Ovary (tissue), 10 donors: ENCODE measurements at places on chromosomes 3 and 15. TPM values are rescaled to one million over a fixed set of nuclear protein-coding genes. Genes with fewer than 3 reads are reported as not detected.

GRCh38 chr3:185924375-185924774, 13.4 kb downstream of the TRA2B start:
- DNase-seq = no peak
- no peak overlapping the region for H3K4me3 ChIP-seq
- H3K27me3 ChIP-seq = no peaks in the 10 kb centered on the region
- H3K36me3 ChIP-seq = no peaks in the 10 kb centered on the region
- peaks cover 12% of the 10 kb centered on the region for H3K4me1 ChIP-seq

DNA sequence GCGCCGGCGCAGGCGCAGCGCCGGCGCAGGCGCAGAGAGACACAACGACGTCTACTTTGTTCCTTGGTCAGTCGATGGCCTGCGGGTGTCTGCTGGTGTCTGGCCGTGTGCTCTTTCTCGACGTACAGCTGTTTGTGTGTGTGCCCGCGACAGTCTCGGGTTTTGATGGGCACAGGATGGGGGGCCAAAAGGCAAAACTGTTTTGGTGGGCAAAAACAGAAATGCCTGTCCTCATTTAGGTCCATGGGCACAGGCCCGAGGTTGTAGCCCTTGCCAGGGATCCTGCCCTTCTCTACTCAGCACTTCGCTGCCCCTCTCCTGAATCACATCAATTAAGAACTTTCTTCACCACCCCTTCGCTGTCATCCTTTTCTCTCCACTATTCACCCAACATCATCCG, 184.8 kb upstream of the CHL1 start:
- no peak overlapping the region for H3K27ac ChIP-seq
- H3K4me3 ChIP-seq = no peak overlapping the region

PRTG gene
- polyA plus RNA-seq = 1.2 TPM

ACOX2 gene
- 57.7 TPM for polyA plus RNA-seq

ADIPOQ gene
- 6.0 TPM for polyA plus RNA-seq

SLC25A36 gene
- 34.7 TPM for polyA plus RNA-seq

GRCh38 chr15:25770031-25770430, 93.1 kb downstream of the ATP10A start:
- DNase-seq = no peak
- no peak overlapping the region for H3K4me3 ChIP-seq
- no peaks in the 10 kb centered on the region for H3K27me3 ChIP-seq
- H3K36me3 ChIP-seq = no peaks in the 10 kb centered on the region

DNA sequence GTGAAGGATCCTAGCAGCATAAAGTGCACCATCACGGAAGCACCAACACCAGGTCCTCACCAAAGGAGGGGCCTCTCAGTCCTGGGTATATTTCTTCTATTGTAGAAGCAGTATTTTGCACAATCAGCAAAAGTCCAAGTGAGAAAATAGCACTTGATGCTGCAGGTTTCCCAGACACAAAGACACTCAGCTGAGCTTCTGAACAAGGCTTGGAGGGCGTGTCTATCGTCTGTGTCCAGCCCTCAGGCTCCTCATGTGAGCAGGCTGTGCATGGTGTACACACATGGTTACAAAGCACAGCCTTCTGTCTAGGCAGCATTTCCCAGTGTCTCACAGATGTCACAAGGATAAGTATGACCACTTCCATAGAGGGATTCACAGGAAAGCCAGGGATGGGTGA, 98.3 kb upstream of the SPATA12 start:
- DNase-seq = no peak
- no peaks in the 10 kb centered on the region for H3K27me3 ChIP-seq
- H3K4me1 ChIP-seq = peaks cover 2% of the 10 kb centered on the region
- no peak overlapping the region for H3K4me3 ChIP-seq

DNA sequence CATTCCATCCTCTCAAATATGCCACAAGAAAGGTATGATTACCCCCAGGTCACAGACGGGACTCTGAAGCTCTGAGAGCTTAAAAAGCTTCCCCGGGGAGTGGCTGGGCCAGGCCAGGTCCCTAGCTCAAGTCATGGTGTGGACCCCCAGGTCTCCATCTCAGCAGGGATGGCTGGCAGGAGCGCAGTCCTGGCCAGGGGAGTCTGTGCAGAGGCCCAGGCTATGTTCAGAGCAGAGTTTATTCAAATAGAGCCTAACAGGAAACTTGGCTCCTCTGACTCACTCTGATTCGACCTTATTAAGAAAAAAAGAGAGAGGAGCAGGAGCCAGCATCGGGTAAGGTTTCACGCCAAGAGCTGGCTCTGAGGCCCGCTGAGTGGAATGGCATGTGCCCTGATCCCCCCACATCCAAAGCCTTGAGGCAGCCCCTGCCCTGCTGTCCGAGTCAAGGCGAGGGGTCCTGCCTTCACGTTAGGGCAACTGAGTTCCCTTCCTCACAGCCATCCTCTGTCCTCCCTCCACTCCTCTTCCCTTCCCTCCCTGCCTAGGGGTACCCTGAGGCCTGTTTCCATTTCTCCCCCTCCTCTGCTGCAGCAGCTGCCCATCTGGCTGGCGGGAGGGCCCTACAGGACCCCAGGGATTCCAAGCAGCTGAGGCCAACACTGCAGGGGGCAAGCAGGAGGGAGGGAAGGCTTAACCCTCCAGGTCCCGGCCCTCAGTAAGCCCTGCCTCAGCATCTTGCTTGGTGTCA, 1.9 kb upstream of the LOXL1 start:
- H3K4me3 ChIP-seq = no peak overlapping the region
- DNase-seq = peak; percentile 62
- H3K27ac ChIP-seq = peak overlapping the region; percentile 33
- H3K4me1 ChIP-seq = peaks cover 31% of the 10 kb centered on the region
- H3K27me3 ChIP-seq = no peaks in the 10 kb centered on the region

DNA sequence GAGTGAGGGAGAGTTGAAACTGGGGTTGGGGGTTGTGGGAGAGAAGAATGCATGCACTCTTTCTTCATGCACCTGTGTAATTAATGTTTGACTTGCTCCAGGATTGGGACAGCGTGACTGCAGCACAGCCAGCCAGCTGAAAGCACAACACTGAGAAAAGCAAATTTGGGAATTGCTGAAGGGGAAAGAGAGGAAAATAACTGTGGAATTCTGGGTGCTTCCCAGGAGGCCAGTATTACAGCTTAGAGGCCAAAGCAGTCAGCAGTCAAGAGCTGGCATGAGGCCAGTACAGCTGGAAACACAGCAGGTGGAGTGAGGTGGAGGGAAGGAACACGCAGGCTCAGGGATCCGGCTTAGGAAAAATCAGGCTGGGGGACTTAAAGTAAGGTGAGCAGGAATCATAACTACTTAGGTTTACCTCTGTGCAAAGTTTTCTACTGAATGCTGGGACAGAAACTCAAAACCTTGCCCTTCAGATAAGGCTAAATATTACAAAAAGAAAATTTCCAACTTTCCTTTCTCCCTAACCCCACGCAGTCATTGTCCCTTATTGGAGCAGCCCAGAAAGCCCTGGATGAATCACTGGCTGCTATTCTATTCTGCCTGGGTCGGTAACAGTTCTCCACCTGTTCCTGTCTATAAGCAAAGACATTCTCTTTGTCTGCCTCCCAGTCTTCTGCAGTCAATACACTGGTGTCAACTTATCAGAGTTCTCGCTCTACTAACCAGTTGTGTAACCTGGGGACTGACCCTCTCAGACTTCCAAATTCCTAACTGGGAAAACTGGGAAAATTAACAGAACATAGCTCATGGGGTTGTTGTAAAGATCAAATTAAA, 167.2 kb downstream of the MAGI1 start:
- no peaks in the 10 kb centered on the region for H3K36me3 ChIP-seq
- H3K27me3 ChIP-seq = no peaks in the 10 kb centered on the region
- H3K4me1 ChIP-seq = peaks cover 2% of the 10 kb centered on the region
- no peak overlapping the region for H3K27ac ChIP-seq

IMPG2 gene
- polyA plus RNA-seq = 0.06 TPM

DNA sequence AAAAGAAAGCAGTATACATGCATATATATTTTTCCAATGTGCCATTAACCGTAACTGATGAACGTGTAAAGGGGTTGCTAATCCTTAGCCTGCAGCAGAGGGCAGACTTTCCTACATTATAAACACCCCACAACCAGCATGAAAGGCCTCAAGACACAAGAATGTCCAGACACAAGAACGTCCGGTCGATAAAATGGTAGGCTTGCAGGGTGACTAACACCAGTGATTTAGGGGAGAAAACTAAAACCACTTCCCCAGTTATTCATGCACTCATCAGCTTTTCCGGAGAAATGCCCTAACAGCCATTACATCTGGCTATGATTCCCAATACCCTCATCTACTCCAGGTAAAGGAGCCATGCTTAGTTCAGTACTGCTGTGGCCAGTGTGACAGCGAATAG, 57.4 kb downstream of the LRTM1 start:
- peaks cover 2% of the 10 kb centered on the region for H3K4me1 ChIP-seq
- H3K27ac ChIP-seq = no peak overlapping the region
- no peaks in the 10 kb centered on the region for H3K36me3 ChIP-seq
- no peaks in the 10 kb centered on the region for H3K27me3 ChIP-seq
- peak; percentile 30 for DNase-seq

GRCh38 chr3:194062830-194063229, 73.1 kb upstream of the HES1 start:
- H3K4me3 ChIP-seq = no peak overlapping the region
- H3K27me3 ChIP-seq = no peaks in the 10 kb centered on the region
- H3K36me3 ChIP-seq = no peaks in the 10 kb centered on the region

GADL1 gene
- 0.01 TPM for polyA plus RNA-seq

ZMYND10 gene
- polyA plus RNA-seq = 0.81 TPM

- no peaks in the 10 kb centered on the region for H3K4me1 ChIP-seq
- no peak overlapping the region for H3K4me3 ChIP-seq
- H3K27ac ChIP-seq = no peak overlapping the region
- H3K36me3 ChIP-seq = no peaks in the 10 kb centered on the region
Observed at GRCh38 chr15:39302936-39303335, 277.9 kb upstream of the THBS1 start.

GPR160 gene
- polyA plus RNA-seq = 0.74 TPM

DNA sequence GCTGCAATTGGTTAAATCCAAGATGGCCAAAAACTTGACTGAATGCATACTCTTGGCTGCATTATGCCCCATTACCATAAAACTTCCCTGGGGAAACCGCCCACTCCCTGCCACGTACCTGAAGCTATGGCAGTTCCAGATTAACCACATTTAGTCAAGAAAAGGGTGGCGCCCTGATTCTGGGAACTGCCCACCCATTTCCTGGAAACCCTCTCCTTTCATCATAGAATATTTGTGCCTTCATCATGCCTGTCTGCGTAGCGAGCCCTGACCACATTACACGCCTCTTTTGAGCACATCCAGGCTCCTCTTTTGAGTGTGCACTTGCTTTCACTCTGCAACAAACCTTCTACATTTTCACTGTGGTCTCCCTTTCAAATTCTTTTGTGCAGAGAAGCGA, 5.2 kb downstream of the LINS1 start:
- no peaks in the 10 kb centered on the region for H3K36me3 ChIP-seq
- H3K27me3 ChIP-seq = no peaks in the 10 kb centered on the region
- DNase-seq = no peak
- no peak overlapping the region for H3K27ac ChIP-seq

HIGD2B gene
- polyA plus RNA-seq = not detected

MUC4 gene
- 0.06 TPM for polyA plus RNA-seq

DNA sequence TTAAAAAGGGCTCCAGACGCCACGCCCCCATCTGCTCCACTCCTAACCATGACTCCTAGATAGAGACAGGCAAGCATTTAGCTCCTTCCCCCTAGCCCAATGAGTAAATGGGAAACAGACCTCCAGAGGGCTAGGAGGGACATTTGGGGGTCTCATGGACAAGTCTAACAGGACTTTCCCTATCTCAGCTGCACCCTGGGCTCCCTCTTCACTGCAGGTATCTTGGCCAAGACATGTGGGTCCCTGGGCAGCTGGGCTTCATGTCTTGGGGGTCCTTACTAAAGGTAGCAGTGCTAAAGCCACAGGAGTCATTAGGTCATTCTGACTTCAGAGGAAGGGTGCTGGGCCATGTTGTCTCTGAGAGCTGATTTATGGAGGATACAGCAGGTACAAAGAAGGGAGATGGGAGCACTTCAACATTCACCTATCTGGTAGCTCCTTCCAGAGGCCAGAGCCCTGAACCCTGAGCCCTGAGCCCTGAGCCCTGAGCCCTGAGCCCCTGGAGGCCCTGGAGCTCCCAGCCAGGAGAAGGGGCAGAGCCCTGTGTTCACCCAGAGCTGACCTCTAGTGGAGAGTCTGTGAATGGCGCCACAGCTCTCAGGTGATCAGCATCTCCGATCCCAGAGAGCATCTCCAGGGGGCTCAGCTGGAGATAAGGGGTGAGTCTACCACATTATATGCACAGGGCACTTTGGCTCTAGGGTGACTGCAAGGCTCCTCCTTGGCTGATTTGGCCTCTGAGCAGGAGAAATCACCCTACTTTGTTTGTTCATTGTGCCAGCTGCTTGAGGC, 40.1 kb upstream of the EPHB1 start:
- no peak overlapping the region for H3K4me3 ChIP-seq
- no peaks in the 10 kb centered on the region for H3K27me3 ChIP-seq
- no peaks in the 10 kb centered on the region for H3K4me1 ChIP-seq
- no peaks in the 10 kb centered on the region for H3K36me3 ChIP-seq
- no peak for DNase-seq

DNA sequence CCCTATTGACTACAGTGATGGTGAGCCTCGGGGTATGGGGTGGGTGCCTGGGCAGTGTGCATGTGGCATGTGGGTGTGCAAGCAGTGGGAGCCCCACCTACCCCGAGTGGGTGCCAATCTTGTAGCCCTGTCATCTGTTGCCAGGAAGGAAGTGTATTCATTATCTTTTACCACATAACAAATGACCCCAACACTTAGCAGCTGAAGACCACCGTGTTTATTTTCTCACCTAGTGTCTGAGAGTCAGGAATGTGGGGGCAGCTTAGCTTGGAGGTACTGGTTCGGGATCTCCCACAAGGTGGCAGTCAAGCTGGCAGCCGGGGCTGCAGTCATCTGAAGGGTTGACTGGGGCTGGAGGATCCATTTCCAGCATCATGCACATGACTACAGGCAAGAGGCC, 21.7 kb downstream of the XYLB start:
- no peak overlapping the region for H3K4me3 ChIP-seq

- H3K27ac ChIP-seq = no peak overlapping the region
- peaks cover 5% of the 10 kb centered on the region for H3K4me1 ChIP-seq
- no peak for DNase-seq
- no peak overlapping the region for H3K4me3 ChIP-seq
- H3K36me3 ChIP-seq = no peaks in the 10 kb centered on the region
Observed at GRCh38 chr15:45126535-45127158, 3.0 kb downstream of the DUOXA1 start.
